ENCODE measurements at places on chromosomes 12 and 14.

DNA sequence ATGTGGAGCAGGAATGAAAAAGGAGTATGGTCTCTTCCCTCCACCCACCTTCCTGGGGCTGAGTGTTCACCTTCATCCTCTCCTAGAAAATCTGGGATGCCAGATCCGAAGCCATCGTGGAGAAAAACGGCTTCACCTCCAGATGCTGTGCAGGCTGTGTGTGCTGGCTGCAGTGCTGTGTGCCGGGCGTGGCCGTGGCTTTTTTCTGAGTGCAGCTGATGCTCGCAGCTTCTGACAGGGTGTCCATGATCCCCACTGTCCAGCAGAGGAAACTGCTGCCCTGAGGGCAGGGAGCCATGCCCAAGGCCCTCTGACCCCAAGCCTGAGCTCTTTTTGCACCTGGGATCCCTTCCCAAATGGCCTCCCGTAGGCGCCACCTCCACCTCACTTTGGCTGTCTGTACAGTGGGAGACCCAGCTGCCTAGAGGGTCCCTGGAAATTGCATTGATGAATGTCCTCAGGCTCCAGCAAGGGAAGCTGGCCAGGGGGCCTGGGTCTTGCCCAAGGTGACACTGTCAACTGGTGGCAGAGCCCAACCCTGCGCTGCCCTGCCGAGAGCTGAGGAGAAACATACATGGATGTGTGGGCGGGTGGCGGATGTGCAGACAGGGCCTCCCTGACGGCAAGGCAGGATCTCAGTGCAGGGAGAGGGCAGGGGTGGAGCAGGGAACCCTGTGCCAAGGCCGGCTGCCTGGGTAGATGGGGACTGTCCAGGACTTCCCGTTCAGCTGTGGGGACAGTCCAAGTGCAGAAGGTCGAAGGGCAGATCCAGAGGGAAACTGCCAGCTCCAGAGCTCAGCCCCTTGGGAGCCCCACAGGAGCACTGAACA lies 53.3 kb downstream of the BEGAIN start:
- DNase-seq: no peak

DNA sequence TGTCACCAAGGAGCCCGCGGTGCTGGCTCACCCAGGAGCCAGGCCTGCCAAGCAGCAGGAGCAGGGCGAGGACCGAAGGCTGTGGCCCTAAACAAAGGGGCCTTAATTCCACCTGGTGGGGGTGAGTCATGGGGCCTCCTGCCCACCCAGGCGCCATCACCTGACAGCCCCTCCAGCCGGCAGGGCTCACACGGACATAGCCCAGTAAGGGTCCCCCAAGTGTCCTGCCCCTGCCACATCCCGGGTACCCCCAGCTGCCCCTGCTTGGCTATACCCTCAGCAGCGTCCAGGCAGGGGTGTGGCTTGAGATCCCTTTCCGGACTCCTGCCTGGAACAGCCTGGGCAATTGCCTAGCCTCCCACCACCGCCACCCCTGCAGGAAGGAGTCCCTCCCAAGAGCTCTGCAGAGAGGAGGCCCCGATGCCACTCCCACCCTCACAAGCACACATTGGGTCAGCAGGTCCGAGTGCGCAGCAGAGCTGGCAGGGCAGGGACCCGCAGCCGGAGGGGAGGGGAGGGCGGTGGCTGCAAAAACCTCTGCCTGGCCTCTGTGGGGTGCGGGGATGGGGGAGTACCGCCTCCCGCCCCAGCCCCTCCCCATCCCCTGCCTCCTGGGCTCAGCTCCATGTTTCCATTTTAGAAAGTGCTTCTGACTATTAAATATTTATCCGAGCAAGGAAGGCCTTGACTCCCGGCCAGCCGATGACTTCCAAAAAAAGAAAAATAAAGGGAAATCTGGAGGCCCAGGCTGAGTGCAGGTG lies 4.6 kb downstream of the AHNAK2 start:
- no peak for DNase-seq

DNA sequence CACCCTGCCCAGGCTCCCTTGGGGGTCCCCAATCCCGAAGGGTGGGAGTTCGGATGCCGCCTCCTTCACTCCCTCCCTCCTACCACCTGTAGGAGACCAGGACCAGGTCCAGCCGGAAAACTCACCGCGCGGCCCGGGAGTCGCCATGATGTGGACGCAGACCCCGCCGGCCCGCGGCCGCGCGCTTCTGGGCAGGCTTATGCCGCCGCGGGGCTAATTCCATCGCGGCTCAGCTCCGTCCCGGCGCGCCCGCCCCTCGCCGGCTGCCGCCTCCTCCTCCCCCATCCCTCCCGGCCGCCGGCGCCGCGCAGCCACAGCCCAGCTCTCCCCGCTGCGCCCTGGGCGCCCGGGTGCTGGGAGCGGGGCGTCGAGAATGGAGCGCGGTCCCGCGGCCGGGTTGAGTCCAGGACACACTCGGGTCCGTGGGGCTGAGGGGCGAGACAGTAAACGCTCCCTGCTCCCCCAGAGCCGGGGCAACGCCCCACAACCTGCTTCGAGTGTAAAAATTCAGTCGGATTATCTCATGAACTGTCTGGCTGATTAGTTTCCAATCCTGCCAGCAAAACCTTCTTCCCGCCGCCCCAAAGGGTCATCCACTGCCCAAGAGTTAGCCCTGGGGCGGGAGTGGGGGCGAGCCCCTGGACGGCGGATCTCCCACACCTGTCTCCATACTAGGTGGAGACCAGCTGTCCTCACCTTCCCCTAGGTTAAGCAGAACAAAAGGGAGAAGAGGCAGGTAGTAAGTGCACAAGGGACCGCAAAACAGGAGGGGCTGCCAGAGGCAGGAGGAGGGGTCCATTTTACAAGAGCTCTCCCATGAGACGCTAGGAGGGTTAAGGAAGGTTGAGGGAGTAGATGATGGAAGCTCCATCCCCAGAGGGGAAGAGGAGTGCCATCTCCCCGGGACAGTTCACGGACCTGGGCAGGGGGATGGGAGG lies at the start of gene ANO2:
ANO2 (minus strand) TSS at position 189 of the 938 bp plus-strand sequence; CDS start at position 147, 42 bp downstream.
- no peak for DNase-seq

DNA sequence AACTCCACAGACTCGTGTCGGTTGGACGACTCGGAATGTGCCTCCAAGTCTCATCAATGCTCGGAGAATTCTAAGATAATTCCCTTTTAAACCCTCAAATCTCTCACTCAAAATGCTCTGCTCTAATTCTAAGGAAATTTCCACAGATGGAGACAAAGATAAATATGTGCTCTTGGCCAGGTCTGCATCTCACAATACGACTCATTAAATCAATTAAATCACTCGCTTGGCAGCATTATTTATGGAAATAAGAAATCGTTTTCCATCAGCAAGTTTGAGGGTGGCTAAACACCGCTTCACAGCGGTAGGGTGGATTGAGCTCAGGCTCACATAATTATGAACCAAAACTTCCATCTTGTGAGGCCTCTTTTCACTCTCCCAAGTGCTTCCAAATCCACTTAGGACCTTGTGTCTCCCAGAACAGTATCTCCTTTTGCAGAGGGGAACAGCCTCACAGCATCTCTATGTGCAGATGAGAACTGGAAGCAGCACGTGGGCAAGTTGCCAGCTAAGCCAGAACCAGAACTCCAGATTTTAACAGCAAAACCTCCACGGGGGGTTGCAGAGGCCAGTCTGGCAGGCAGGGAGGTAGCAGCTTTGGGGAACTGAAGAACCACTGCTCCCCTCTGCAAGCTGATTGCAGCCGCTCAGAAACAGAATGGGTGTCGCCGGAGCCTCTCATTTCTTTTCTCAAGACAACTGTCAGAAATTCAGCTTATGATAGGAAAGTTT lies 43.8 kb downstream of the RIMBP2 start:
- no peak for DNase-seq

DNA sequence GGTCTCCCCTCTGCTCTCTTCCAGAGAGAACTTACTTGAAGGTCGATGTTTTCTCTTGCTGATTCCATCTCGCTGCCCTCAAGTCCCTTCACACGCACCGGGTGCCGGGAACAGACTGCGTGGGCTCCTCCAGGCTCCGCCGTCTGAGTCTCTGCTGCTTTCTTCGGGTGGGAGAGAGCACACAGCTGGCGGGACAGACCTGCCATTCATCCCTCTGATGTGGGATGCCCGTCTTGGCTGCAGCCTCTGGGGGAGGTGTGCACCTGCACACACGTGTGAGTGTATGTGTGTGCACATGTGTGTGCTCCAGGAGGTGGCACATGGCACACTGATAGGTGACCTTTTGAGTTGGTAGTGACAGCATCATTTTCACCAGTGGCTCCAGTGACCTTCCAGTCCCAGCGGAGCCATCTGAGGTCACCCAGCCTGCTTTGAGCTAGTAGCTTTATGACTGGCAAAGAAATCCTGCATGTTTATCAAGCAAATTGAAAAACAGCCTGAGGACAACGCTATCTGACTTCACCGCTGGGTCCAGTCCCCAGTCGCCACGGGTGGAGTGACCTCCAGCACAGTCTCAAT lies at the start of gene NINJ2:
NINJ2 (minus strand) TSS at position 153 of the 579 bp plus-strand sequence; CDS start at position 68, 85 bp downstream.
- DNase-seq: no peak

DNA sequence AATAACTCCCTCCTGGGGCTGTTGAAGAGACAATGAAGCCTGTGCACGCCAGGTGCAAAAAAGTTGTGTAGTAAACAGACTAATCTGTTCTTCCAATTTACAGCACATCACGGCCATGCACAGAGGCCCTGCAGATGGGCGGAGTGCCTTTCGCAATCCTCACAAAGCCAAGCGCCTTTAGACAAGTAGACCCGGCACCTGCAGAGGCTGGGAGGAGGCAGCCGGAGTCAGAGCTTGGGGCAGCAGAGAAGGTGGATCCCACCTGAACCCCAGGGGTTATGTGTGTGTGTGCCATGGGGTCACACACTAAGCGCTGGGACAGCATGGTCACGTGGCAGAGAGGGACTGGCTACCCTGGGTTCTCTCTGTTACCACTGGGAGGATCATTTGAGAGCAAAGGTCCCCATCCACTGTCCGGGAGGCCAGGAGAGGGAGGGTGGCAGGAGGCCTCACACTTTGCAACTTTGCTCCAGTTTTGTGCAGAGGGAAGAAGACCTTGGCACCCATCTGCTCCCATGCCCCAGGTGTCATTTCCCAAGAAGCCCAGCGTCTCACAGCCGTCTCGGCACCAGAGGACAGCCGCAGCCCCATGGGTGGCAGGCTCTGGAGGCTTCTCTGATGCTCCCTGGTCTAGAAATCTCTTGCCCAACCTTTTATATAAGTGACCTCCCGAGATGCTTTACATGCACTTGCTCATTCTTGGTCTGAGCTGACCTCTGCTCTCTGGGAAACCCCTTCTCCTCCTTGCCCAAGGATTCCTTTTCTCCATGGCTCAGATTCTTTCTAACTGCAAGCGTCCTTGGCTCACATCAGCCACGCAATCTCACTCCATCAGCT lies 80.0 kb upstream of the DICER1 start:
- no peak for DNase-seq

- DNase-seq: no peak
Measured at GRCh38 chr12:80867941-80868340, 69.8 kb downstream of the LIN7A start.

GRCh38 chr12:108969622-108970021 lies 51.2 kb downstream of the SVOP start:
- DNase-seq: no peak

DNA sequence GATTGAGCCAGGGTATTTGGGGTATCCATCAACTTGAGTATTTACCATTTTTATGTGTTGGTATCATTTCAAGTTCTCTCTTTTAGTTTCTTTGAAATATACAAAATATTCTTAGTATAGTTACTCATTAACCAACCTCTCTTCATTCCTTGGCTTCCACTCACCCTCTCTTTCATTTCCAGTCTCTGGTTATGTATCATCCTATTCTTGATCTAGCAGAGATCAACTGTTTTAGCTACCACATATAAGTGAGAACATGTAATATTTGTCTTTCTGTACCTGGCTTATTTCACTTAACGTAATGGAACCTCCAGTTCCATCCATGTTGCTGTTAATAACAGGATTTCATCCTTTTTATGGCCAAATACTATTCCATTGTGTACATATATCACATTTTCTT lies 86.9 kb downstream of the DACT1 start:
- DNase-seq: no peak

DNA sequence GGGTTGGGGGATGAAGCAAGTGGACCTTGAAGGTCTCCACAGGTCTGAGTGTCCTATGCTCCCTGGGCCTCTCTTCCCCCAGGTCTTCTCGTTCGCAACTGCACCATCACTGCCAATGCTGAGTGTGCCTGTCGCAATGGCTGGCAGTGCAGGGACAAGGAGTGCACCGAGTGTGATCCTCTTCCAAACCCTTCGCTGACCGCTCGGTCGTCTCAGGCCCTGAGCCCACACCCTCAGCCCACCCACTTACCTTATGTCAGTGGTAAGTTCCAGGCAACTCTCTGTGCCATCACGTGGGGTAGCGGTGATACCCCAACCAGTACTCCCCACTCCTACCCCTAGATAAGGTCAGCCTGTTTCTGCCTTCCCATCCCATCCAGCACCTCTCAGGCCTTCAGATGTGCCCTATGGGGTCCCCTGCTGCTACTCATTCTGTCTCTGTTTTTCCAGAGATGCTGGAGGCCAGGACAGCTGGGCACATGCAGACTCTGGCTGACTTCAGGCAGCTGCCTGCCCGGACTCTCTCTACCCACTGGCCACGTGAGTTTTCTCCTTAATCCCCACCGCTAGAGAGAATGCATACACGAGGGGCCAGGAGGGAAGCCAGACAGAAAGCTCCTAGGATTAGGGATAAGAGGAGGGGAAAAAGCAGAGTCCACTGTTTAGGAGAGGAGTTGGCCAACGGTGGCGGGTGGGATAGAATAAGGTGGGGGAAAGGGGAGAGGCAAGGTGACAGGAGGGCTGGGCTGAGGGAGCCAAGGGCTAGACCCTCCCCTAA lies 1.6 kb upstream of the TAPBPL start:
- DNase-seq: no peak

DNA sequence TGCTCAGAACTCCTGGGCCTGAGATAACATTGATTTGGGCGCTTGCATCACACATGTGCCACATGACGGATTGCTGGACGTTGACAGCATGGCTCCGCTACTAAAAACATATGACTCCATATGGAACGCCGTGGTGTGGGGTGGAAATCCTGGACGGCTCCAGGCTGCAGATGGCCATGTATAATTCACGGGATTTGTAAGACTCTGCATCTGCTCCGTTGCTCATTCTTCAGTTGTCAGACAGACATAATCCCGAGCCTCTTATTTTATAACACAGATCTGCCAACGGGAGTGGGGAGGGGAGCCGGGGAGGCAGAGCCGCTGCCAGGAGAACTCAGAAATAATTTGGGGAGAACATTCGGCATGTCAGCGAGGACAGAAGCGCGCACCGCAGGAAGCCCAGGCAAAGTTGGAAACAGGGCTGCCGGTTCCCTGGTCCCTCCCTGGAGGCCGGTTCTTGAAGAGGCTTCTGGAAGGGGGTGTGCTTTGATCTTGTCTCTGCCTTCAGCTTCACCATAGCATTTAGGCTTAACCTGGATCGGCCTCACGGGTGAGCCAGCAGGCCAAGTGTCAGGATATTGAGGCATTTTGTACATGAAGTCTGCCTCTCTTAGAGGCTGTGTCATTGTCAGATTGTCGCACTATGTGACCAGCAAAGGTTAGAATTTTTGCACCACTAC lies 45.8 kb upstream of the MYL2 start:
- no peak for DNase-seq

All from activated CD8-positive, alpha-beta memory T cell treated with anti-CD3 and anti-CD28 coated beads for 4 hours (primary cell).